ENCODE measurements at places on chromosomes 1 and 21.

DNA sequence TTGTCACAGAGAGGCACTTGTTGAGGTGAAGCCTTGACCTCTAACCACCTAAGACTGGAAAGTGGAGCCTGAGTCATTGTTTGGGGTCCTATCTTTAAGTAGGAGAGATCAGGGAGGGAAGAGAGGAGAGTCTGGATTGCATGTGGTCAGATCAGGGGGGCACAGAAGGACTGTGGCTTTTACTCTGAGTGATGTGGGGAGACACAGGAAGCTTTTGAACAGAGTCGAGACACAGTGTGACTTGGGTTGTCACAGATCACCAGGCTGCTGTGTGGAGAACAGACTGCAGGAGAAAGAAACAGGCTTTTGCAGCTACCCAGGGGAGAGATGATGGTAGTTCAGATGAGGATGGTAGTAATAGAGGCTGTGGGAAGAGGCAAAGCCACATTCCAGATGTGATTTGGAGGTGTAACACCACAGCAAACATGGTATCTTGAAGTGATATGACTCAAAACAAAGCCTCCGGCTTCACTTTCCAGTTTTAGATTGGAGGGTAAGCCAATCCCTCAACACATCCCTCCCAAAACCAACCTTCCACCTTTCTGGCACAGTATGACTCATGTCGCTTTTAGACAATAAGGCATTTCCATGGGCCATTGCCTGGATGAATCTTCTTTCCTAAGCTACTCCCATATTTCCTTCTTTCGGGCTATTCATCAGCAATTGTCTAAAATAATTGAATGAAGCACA, 125.8 kb upstream of the SLC44A3 start:
- no peak for DNase-seq

- DNase-seq: no peak
Observed at GRCh38 chr1:46400421-46400820, 6.3 kb downstream of the FAAH start.

DNA sequence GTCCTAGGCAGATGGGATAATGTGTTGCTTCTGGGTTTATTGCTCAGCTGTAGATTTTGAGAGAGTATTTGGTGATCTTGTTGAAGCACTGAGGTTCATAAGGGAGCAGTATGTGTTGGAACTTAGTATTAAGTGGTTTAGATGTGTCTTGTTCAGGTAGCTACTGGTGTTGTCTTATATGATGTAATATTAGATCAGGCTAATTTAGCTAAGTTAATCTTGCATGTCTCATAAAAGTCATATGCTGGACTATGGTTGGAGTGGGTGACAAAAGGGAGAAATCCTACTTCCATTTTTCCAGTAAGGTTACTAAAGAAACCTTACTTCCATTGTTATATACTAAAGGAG, 196.4 kb downstream of the CLEC20A start:
- no peak for DNase-seq

GRCh38 chr1:39890880-39891279, 7.6 kb upstream of the TRIT1 start:
- DNase-seq: no peak

DNA sequence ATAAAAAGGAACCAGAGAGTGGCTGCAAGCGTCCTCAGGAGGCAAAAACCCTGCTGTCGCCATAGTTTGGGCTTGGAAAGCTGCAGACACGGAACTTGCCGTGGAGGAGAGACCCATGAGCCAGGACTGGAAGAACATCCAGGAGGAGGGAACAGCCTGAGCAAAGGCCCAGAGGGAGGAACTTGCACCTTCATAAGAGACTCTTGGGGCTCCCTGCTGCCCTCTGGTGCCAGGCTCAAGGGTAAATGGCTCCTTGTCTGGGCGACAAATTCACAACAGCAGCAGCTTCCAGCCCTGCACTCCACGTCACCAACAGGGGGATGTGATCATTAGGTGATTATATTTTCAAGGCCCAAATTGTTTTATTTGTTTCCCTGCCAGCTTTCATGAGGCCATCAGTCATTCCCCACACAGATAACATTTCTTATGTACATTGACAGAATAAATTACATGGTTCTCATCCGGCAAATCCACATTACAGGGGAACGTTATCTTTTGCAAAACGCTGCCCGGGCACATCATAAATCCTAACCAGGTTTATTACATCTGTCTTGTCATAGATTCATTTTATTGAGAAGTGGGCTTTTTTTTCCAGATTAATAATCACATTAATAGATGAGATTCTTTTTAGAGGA, 143.0 kb upstream of the GRIK3 start:
- DNase-seq: no peak

GRCh38 chr1:27940870-27941560, 6.2 kb downstream of the SMPDL3B start:
- no peak for DNase-seq

DNA sequence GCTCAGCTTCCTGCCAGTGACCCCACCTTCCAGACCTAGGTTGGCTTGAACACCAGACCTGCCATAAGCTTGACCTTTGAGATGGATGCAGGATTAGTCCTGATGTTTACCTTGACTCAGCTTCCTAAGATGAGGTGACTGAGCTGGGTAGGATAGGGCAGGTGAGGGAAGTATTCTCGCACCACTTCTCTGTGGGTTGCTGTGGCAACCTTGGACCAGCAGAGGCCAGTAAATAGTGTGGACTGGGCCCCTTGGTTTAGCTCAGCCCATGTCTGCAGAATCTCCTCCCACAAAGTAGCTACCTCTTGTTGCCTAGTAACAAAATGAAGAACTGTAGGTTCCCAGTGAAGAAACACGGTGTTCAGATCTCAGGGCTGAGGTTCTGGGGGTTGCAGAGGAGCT, 8.4 kb downstream of the RPS6KA1 start:
- DNase-seq: no peak

DNA sequence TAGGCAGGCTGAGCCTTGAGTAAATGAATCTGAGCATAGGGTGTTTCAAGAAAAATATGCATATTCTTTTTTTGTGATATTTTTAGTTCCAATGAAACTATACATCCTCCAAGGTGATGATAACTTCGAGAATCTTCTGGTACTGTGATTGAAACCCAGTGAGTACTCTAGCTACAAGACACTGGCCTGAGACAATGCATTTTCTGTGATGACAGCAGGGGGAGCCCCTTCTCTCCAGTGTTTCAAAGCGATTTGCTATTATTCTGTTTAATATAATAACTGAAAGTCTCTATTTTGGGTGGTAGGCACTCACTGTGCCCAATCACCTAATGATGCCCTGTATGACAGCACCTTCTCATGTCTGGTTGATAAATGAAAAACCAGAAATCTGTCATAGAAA, 12.1 kb downstream of the IRF2BP2 start:
- no peak for DNase-seq

DNA sequence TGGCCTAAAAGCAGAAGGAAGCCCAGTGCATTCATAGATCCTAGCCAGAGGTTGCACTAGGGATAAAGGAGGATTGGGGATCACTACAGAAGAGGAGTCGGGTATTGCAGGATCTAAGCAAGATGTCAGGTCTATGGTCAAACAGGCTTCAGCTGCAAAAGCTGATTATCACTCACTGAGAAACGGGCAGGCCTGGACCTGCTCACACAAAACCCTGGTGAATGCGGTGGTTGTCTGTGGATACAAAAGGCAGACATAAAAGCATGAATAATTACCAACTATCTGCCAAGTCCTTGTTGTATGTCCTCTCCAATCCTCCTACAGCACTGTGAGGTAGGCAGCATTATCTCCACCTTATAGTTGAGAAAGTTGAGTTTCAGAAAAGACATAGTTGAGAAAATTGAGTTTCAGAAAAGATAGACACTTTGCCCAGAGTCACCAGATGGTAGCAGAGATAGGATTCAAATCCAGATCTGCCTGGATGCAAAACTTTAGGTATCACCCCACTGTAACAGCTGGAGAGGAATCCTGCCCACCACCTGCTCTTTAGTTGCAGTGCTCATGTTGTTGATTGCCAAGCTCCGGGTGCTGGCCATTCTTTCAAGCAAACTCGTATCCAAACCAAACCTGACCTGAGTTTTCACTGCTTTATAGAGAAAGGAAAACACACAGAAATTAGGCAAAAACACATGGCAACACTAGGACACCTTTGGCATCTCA, 49.6 kb upstream of the HOOK1 start:
- peak; percentile 71 for DNase-seq

- no peak for DNase-seq
Observed at GRCh38 chr1:220564216-220564615, 36.3 kb downstream of the MARK1 start.

- DNase-seq: no peak
Observed at GRCh38 chr1:151783796-151784195, 6.5 kb downstream of the TDRKH start.

DNA sequence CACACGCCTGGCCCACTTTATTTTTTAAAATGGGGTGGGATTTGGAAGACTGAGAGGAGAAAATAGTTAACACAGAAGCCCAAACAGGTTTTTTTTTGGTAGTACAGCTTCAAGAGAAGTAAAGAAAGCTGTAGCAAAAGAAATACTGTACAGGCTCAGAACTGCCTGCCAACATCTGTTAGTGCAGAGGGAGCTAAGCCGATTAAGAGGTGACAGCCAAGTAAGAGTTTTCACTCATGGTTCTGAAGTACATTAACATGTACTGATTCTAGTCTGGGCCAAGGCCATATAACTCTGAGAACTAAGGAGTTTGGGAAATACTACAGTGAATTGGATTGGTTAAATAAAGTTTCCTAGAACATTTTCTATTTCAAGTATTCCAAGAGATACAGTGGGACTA, 51.6 kb downstream of the EIF2B3 start:
- no peak for DNase-seq

GRCh38 chr1:236181059-236181458, 38.7 kb downstream of the GPR137B start:
- DNase-seq: no peak

- DNase-seq: no peak
Observed at GRCh38 chr1:28508435-28508754, 2.6 kb downstream of the RCC1 start.

- DNase-seq: no peak
Observed at GRCh38 chr21:36218691-36219090, 62.1 kb downstream of the DOP1B start.

DNA sequence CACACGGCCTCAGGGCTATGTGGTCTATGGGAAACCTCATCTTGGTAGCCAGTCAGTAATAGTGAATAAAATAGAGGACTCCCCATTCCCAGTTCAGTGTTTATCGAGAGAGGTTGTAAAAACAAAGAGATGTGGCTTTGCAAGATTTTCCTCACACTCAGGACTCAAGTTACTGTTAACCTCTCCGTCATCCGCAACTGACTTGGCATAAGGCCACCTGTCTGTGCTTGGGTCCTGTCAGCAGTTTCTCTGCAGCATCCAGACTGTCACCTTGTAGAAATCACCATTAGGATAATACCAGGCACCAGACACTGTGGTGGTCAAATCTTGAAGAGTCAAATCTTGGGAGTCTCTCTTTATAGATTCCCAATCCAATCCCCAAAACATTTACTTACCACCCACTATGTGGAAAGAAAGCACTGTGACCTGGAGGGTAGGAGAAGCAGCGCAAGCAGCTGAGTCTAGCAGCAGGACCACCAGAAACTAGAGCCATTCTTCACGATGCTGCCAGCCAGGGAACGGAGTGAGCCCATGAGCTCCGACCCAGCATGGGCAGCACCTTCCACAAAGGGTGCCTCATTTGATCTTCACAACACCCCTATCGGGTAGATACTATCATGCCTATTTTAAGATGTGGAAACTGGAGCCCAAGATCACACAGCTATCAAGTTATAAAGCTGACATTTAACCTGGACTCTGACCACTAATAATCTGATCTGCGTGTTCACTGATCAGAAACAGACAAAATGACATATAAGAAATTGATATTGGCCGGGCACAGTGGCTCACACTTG, 5.6 kb upstream of the GPR25 start:
- no peak for DNase-seq

DNA sequence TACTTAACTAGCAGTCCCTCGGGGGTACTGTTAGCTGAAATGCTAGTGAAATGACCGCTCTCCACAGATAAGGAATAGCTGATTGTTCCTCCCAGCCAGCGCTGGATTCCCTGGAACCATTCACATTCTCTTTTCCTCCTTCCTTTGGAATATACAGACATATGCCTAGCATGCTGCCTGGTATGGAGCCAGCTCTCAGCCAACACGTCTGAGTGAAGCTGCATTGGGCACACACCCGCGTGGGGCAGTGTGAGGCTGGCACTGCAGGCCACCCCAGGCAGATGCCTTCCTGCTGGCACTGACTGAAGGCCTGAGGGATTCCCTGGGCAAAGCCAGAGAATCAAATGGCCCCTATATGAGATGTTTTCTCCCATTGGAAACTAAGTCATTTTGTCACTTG, 66.7 kb downstream of the TLR5 start:
- DNase-seq: no peak

- no peak for DNase-seq
Observed at GRCh38 chr1:40836283-40836682, 25.9 kb downstream of the CITED4 start.

GRCh38 chr1:23116216-23116836, 52.3 kb downstream of the LUZP1 start:
- DNase-seq: no peak

GRCh38 chr1:215002471-215002870, 80.1 kb upstream of the KCNK2 start:
- no peak for DNase-seq

DNA sequence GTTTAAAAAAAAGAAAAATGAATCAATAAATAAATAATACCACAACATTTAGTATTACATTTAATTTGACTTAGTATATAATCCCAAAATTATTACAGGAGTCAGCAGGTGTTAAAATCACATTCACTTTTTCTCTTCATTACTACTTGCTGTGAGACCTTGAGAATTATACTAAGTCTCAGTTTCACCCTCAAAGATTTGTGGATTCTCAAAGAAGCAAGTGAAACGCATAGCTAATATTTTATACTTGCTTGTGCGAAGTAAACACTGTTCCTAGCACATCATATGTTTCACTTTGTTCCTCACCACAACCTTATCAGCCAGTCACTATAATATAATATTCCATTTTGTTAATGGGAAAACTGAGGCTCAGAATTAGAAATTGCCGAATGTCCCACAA, 4.0 kb downstream of the CLCA1 start:
- no peak for DNase-seq

- DNase-seq: no peak
Observed at GRCh38 chr1:24189528-24189927, 2.4 kb upstream of the IFNLR1 start.

DNA sequence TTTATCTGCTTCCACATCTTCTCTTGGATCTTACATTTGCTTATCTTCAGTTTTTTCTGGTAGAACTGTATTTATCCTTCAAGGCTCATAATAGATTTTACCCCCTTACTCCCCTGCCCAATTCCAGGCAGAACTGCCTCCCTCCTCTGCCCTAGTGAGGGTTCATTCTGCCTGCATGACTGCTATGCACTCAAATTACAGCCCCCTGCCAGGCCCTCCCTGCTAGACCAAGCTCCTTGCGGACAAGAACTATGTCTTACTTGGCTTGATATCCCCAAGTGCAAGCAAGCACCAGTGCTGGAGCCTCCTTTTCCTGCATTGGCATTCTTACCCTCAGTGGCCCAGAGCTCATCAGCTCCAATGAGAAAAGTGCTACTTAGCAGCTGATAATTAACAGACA, 18.1 kb downstream of the MAPKAPK2 start:
- no peak for DNase-seq

GRCh38 chr1:153527023-153527682, 8.6 kb downstream of the S100A6 start:
- no peak for DNase-seq

GRCh38 chr1:240927821-240928220, 315.9 kb upstream of the GREM2 start:
- no peak for DNase-seq

- DNase-seq: no peak
Observed at GRCh38 chr1:181396171-181396670, 87.1 kb upstream of the CACNA1E start.

GRCh38 chr1:202622388-202622787, 87.9 kb downstream of the SYT2 start:
- DNase-seq: no peak
